ENCODE measurements at places on chromosomes 5 and 9.

DNA sequence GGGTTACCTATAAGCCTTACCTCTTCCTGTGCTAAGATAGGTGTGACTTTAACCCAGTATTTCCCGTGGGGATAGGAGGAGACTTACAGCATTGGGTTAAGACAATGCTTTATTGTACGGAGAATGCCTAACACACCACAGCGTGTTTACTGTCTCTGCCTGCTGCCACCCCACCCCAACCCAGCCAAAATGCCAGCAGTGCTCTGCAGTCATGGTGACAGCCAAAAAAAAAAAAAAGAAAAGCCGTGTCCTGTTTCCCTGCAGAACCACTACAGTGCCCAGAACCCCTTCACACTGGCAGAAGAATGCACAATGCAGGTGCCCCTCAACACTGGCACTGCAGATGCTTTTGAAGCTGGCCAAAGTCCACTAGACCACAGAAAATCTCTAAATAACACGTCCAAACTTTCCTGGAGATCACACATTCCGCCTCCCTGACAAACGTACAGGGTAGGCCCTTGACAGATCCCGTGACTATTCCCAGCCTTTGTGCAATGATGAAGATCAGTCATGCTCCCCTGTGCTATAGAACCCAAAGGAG, 102.2 kb downstream of the SERINC5 start:
- no peak for DNase-seq

DNA sequence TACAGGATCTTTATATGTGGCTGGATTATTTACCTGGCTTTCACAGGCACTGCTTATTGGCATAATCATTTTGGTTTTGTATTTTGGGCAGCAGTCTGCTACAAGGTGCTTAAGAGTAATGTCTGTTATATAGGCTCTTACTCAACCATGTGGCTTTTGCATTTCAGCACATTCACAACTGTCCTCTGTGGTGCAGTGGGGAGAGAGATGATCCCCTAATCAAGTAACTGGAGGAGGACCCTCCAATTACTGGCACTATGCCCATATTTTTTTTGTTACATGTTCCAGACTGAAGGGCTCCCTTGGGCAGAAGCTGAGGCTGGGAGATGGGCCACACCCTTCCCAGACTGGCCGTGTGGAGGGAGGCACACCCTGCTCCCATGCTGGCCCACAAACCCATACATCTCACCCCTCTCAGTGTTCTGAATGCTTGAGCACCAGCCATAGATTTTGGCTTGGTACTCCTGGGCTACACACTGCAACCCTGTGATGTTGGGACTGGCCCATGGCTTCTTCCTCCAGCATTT, 173.5 kb downstream of the FAM174A start:
- no peak for DNase-seq

DNA sequence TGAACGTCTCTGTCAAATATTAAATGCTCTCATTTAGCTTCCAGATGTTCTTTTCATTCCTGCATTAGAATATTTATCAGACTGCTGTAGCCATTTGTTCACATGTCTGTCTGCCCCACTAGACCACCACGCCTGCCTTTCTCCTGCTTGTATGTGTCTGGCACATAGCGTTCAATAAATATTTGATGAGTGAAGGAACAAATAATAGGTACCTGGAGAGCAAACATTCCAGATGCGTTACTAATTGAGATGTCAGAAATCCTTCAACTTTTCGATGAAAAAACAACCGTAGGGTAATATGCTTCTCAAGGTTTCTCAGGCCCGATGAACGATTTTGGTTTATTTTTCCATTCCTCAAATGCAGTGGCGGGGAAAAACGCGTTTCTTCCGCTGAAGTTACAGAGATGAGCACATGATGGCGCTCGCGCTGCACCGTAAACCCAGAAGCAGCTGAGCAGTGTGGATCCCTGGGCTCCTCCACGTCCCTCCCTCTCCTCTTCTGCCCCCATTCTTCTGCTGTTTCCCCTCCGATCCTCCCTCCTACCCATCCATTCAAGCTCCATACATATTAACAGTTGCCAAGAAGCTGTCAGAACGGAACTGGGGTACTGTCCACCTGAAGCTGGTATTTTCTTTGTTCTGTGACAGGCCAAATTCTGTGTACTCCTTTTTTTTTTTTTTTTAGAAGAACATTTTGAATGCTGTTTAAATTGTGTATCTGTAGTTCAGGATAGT, 245.4 kb downstream of the MPDZ start:
- peak; percentile 70 for DNase-seq

- DNase-seq: no peak
Observed at GRCh38 chr5:20128343-20128742, 140.3 kb upstream of the CDH18 start.

- peak; percentile 78 for DNase-seq
Observed at GRCh38 chr5:73540192-73540591, 25.2 kb downstream of the ANKRA2 start.

- DNase-seq: no peak
Observed at GRCh38 chr5:10021248-10021647, 228.4 kb downstream of the ATPSCKMT start.

All from RWPE1 (cell line).